ENCODE measurements at places on chromosomes 4 and X.
A peak's percentile ranks its signal among the peaks of the same experiment; 100 is the strongest.

DNA sequence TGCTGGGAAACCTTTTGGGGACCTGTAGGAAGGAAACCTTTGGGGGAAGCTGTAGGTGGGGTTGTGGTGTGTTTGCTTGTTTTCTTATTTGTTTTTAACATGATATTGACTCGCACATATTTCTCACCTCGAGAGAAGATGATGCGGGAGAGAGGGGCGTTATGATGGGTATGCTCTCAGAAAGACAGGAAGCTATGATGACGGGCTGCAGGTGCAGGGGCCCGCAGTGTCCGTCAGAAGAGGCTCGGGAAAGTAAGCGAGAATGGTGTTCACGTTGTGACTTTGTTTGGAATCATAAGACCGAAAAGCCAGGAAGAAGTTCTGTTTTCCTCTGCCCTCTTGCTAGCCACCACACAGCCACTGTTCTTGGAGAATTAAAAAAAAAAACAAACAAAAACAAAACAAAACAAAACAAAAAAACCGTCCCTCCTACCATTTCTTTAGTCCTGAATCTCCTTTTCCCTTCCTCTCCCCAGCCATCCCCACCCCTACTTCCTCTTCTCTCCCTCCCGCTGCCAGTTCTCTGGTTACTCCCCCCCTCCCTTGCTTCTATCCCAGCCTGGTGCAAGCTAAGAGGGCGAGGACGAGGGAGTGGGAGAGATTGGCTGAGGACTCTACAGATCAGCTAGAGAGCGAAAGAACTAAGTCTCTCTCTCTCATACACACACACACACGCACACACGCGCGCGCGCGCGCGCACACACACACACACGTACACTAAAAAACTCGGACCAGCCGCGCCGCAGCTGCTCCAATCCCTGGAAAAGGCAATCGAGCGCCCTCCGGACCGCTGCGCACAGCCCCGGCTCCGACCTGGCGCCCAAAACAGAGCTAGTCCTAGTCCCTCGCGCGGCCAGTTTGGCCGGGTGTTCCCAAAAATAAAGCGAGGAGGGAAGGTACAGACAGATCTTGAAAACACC, at the start of gene BMP3:
TSS of gene BMP3 (plus strand) at position 648 of the 920 bp plus-strand sequence. CDS start 577 bp downstream, outside the sequence.
- DNase-seq, result no peak

GRCh38 chr4:22721204-22721603, 28.5 kb downstream of the GBA3 start:
- DNase-seq, result no peak

DNA sequence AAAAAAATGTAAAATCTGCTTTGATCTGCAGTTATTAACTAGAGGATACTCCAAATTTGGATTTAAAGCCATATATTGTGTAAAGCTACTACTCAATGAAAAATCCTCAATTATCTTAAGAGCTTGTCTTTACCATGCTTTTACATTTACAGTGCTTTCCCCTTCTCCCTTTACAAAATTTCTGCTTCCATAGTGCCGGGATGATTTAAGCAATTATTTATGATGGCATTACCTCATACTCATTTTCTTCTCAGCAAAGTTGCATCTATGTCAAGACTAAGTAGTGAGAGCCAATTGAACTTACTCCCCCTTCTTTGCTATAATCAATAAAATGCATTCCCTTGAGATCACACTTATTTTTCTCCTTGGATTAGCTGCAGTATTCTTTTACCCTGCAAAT, 505.4 kb upstream of the AGA start:
- DNase-seq, result no peak

DNA sequence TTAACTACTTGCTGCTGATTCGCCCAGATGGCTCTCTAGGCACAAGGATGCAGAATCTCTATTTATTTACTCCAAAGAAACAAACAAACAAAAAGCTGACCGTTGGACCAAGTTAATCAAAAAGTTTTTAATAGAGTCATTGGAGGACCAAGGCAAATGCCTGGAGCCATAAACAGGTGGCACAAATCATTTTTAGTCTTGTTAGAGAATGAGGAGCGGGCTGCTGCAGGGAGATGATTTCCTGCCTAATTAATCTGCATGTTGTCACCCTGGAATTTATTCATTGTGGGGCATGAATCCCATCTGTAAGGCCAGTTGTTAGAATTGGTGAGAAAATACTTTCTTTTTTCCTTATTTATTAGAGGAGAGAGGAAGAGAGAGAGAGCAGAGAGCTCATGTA, 147.4 kb upstream of the GATB start:
- no peak for DNase-seq

- no peak for DNase-seq
These were observed 55.8 kb downstream of the WWC2 start for GRCh38 chr4:183154701-183155391.

DNA sequence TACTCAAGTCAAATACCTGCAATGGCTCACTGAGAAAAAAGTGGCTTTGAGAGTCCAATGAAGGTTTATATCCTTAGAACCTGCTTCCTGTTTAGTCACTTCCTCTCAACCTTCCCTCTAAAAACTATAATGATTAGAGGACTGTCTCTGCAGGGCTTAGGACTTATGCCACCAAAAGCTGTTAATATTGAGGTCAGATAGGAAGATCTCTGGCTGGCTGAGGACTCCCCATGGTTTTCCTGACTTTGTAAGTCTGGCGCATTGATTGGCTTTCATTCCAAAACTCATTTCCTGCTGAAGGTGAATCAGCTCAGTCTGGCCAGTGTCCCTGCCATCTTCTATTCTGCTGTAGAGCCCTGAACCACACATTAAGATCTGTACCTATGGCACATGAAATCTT, 140.9 kb upstream of the ANK2 start:
- no peak for DNase-seq

DNA sequence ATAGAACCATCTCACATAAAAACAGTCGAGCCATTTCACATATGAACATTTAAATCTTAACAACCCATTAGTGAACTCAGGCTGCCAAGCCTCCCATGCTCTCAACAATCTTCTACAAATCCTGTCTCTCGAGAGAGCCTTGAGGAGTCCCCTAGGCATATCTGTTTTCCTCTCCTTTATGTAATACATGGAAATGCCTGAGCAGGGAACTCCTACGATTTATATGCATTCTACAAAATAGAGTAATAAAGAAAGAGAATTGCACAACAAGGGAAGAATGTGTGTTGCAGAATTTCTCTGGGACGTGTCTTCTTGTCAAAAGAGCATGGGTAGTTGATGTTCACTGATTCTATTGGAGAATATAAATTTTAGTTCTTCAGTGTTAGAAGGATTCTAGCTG, 101.8 kb upstream of the VCX2 start:
- no peak for DNase-seq

- DNase-seq, result no peak
These were observed 25.4 kb downstream of the RBPJ start for GRCh38 chr4:26346203-26346620.

GRCh38 chr4:101938836-101939235, 148.3 kb downstream of the BANK1 start:
- no peak for DNase-seq

DNA sequence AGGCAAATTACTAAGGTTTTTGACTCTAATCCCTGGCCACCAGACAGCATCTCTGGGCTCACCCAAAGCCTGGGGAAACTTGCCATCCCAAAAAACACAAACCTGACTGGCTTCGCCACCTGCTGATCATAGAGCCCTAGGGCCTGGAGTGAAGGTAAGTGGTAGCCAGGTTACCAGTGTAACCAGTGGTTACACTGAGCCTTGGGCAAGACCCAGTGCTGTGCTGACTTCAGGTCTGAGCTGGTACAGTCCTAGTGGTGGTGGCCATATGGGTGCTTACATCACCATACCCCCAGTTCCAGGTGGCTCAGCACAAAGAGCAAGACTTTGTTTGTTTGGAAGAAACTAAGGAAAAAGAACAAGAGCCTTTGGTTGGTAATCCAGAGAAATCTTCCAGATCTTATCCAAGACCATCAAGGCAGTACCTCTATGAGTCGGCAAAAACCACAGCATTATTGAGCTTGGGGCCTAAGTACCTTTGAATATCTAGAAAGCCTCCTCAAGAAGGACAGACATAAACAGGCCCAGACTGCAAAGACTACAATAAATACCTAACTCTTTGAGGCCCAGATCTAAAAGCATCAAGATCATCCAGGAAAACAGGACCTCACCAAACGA, 13.7 kb downstream of the MED14 start:
- DNase-seq, result no peak

DNA sequence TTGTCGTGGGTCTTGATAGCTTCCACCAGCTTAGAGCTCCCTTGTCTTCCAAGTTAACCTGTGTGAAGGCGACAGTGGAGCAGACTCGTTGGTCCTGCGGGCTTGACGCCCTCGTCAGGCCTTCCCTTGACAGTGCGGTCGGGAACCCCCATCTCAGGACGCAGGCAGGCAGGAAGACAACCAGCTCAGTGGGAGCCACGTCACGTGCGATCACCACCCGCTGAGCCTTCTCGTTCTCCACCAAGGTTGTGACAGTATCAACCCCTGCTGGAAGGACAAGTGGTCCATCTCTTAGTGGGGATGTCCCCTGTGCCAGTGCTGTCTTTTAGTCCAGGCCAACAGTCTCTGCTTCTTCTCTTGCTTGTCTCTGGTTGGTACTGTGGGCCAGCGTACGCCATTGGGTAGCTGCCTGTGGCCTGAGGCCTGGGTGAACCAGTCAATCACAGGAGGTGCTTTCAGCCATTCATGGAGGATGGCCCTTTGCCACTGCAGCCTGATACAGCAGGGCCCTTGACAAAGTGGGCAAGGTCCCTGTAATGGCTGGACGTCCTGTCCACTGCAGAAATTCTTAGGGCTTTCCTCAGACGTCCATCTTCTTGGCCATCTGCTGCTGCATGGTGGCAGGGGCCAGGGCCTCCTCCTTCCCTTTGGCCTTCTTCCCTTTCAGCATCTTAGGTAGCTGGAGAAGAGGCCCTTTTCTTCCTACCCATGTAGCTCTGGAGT, 31.4 kb downstream of the RGS12 start:
- DNase-seq, result no peak

DNA sequence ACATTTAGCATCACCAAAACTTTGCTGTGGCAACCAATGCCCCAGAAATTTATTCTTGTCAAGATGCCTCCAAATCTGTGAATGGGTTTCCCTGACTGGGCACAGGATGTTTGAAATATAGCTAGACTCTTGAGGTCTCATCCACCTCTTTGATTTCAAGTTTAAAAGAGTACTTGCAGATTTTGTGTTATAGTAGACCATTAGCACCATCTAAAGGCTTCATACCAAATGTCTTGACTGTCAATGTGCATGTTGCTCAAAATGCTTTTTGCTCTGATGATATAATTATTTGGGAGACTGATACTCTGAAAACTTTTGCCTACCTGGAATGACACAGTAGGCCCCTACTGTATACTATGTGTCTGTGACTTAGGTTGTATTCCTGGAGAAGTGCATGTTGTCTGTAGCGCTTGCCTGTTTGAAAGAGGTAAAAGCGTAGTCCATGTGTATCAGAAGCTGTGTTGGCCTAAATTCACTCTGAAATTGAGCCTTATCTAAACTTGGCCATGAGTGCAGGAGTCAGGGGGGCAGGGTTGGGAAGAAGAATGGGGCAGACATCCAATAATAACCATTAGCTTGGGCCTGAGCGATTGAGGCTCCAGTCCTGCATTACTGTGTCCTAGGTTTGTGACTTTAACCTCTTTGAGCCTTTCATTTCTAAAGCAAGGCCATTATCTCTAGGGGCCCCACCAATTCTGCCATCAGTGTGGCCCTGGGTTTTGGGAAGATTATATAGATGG, 33.8 kb downstream of the NDP start:
- no peak for DNase-seq

- DNase-seq, result peak; percentile 78
These were observed 42.8 kb downstream of the IL21 start for GRCh38 chr4:122577808-122578781.

DNA sequence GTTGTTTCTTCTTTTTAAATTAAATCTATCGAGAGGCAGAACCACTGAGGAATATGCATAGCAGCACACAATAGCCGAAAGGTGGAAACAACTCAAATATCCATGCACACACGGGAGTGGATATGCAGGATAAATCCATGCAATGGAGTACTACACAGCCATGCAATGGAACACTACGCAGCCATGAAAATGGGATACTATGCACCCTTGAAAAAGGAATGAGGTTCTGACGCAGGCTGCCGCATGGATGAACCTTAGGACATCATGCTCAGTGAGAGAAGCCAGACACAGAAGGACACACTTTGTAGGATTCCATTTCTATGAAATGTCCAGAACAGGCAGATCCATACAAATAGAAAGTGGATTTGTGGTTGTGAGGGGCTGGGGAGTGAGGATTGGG, 18.4 kb upstream of the P2RY8 start:
- no peak for DNase-seq

DNA sequence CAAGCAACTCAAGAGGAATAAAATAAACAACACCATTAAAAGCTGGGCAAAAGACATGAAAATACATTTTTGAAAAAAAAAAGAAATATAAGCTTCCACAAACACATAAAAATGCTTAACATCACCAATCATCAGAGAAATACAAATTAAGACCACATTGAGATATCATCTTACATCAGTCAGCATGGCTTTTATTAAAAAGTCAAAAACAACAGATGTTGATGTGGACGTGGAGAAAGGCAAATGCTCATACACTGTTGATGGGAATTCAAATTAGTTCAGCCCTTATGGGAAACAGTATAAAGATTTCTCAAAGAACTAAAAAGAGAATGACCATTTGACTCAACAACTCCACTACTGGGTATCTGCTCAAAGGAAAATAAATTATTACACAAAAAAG, 59.6 kb downstream of the STK32B start:
- no peak for DNase-seq

GRCh38 chr4:173134426-173134825, 34.2 kb upstream of the GALNT7 start:
- DNase-seq, result no peak

DNA sequence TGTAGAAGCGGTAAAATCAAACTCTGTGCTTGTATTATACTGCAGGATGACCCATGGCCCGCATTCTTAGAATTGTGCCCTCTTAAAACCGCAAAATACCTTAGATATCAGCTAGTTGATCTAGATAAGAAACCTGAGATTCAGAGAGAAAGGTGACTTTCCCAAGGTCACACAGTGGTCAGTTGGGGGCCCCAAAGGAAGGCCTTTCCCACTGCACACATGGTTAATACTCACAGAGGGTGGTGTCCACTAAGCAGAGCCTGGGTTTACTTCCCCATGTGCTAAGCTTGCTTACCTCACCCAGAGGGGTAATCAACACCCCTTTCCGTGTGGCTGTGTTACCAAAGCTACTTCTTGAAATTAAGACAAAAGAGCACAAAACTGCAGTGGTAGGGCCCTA, 66.3 kb downstream of the RBM47 start:
- DNase-seq, result no peak

- no peak for DNase-seq
These were observed 250.7 kb upstream of the GATB start for GRCh38 chr4:152011469-152011868.

DNA sequence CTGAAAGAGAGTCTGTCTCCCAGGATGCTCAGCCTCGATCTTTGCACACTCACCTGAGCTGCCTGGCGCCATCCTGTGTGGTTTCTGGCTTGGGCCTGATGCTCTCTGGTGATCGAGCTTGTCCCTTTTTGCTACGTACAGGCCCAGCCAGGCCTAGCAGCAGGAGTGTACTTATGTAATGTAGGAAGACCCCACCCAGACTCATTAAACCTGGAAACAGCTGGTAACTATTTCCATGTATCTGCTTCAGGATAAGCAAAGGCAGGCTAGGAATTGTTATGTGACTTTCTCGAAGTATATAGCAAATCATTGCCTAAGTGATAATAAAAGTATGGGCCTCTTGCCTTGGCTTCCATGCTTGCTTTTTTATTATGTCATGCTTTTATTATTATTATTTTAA, 18.6 kb upstream of the ARSJ start:
- DNase-seq, result no peak
